ENCODE measurements at places on chromosomes 2 and 18.

DNA sequence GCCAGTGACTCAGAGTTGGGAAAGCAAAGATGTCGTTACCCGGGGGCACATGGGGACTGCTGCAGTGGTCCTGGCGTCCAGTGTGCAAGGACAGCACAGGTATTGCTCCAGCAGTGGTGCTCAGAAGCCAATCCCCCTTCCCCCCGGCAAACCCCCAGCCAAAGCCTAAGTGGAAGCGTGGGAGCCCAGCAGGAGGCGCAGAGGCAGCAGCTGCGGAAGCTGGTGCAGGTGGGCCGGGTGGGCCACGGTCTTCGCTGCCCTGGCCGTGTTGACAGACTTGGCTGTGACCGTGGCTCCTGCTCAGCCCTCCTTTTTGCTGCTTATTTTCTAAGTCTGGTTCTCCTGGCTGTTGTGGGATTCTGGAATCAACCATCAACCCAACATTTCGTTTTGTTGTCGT is 369.8 kb upstream of the ST6GAL2 start:
- DNase-seq = no peak

- no peak for DNase-seq
Measured at GRCh38 chr2:29733213-29733612, 188.2 kb downstream of the ALK start.

DNA sequence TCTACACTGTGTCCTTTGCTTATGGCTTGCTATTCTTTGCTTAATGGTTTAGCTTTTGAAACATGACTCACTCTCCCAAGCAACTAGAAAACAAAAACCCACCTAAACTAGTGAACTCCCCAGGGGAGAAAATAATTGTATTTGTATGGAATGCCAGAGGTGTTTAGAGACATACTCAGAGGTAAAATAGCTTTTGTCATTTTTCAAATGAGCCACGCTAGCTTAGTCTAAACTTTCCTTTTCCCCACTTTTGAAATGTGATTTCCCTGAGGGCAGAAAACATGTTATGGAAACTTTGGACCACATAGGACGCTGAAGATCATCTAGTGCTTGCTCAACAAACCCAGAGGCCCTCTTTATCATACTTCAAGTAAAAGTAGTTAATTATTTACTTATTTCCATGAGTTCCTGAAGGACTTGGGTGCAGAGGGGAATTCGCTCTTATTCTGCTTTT is 16.5 kb upstream of the CYTIP start:
- DNase-seq = no peak

- DNase-seq = no peak
Measured at GRCh38 chr2:148231858-148232257, 211.0 kb downstream of the MBD5 start.
